AG08396 (cell line): ENCODE measurements at places on chromosomes 3 and 15.

GRCh38 chr3:184399410-184399809, 19.6 kb downstream of the CHRD start:
- peak; percentile 90 for DNase-seq

DNA sequence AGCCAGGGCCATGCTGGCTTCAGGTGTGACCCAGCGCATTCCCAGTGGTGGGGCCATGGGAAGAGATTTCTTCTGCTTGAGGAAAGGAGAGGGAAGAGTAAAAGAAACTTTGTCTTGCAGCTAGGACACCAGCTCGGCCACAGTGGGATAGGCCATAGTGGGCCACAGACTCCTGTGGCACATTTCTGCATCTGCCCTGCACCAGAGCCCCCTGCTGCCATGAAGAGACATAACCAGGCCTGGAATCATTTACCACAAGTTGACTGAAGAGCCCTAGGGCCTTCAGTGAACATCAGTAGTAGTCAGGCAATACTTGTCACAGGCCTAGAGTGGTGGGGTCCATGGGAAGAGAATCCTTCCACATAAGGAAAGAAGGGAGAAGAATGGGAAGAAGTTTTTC, 411.4 kb upstream of the ARL6 start:
- DNase-seq = no peak

DNA sequence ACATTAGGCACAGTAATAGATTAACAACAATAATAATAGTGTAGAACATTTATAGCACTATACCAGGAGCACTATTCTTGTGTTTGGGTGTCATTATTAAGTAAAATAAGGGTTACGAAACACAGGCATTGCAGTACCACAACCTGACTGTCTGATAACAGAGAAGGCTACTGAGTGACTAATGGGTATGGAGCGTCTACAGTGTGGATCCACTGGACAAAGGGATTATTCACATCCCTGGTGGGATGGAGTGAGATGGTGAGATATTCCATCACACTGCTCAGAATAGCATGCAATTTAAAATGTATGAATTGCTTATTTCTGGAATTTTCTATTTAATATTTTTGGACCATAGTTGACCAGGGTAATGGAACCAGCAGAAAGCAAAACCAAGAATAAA, 18.2 kb downstream of the MINDY4B start:
- no peak for DNase-seq

DNA sequence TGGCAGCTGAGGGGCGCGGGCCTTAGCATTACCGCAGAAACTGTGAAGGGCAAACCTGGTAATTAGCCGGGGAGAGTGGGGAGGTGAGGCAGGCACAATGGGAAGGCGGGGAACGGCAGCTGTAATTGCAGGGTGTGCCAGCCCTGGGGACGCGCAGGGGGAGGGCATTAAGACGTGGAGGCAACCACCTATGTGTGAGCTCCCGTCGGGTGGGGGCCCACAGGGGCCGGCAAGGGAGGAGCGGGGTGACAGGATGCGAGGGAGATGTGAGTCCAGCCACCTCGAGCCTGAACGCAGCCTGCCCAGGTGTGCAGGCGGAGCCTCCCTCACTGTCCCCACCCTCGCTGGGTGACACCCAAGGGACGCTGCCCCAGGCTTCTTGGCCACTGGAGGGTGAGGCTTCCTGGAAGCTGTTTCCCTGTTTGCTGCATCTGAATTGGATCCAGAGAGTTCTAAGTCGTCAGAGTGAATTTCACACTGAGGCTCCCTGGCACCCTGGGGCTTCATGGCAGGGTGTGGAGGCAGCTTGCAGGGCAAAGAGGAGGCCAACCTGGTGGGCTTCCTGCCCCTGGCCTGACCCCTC, 130.6 kb upstream of the MEF2A start:
- DNase-seq = no peak

DNA sequence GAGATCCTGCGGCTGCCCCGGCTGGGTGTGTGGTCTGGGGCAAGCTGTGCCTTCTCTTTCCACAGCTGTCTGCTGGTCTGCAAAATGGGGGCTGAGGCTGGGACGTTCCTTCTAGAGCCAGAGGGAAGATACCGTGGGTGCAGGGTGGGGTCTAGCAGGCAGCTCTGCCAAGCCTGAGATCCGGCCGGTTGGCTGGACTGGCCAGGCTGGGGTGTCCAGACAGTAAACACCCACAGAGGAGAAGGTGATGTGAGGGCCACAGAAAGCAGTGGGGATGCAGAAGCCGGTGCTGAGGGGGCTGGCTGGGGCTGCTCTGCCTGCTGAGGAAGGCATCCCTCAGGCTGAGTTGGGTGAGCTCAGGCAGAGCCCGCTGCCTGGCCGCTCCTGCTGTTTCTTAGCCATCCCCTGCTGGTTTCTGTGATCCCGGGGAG, 46.1 kb downstream of the FBLN2 start:
- DNase-seq = no peak

DNA sequence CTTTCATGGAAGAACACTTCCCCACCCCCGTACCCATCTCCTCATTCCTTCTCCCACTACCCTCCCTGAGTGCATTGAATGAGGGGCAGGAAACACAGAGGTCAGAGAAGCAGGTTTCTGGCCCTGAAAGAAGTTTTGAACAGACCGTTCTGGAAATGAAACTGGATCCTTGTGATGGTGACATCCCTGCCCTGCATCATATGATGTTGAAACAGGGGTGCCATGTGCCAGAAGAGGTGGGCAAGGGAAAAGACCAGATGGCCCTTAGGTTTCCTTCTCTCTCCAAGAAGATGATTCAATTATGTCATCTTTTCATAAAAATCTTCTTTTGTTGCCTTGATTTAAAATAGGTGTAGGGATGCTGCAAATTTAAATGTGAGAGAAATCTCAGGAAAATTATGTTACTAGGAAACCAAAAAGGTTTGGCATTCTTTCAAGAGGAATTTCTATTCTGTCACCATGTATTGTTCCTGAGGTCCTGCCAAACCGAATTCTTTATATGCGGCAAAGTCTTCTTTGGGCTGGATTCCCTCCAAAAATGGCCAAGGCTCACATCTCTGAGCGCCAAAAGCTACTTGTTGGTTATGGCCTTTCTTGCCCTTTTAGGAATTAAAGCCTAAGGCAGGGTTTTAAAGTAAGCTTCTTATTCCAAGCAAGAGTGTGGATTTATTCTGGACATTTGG, 19.9 kb upstream of the TNFAIP8L3 start:
- DNase-seq = no peak

GRCh38 chr3:105899516-105899915, 30.7 kb upstream of the CBLB start:
- DNase-seq = peak; percentile 41

GRCh38 chr3:17820704-17821103, 78.3 kb upstream of the TBC1D5 start:
- DNase-seq = no peak
